ENCODE measurements at places on chromosomes 4 and X.

DNA sequence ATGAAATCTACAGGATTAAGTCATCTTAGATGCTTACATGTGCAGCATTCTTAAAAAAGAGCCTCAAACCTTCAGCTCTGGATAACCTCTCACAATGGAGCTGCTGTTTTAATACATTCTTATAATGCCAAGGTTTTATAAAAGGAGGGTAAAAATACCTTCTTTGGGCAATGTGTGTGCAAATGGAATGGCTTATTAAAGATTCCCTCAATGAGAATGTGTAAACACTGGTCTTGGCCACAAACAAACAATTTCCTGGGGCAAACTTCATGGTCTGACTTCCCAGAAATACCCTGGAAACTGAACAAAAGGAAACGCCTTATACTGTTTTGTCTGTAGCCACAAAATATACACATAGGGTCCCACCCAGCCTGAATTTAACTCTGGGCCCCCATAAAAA, 148.6 kb upstream of the INTU start:
- DNase-seq: no peak

DNA sequence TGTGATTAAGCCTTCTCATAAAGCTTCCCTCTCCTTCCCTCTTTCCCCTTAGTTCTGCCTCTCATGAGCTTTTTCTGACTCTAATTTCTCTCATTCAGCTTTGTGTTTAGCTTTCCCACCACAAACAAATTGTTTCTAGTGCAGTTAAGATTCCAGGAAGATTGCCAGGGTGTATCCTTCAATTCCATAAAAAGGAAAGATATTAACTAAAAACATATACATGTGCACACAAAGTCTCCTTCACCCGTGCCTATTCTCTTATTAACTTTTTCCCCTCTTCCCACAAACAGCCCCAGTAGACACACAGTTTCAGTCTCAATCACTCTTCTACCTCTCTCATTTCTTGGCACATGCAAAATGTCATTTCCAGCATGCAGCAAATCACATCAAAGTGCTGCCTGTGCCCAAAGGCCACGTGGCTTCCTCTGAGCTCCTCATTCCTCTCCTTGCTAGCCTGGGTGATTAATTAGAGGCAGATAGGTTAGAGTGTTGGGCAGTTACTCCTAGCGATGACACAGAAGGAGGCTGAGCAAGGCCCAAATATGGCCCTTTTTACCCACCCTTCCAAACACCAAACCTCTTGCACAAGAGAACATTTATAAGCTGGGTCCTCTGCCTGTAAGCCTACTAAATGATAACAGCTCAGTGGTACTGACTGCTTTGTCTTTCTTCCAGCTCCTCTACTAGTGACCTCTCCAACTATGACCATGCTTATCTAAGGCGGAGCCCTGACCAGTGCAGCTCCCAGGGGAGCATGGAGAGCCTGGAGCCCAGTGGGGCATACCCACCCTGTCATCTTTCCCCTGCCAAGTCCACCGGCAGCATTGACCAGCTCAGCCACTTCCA, 159.6 kb downstream of the SOWAHB start:
- no peak for DNase-seq

- DNase-seq: no peak
Measured at GRCh38 chrX:14504960-14505538, 24.3 kb upstream of the GLRA2 start.

GRCh38 chrX:4181782-4182407, 468.4 kb upstream of the PRKX start:
- no peak for DNase-seq

GRCh38 chr4:12360391-12360790, 931.7 kb upstream of the HS3ST1 start:
- DNase-seq: no peak

GRCh38 chrX:8913655-8914409, 112.6 kb upstream of the FAM9A start:
- DNase-seq: no peak

- DNase-seq: no peak
Measured at GRCh38 chr4:128346054-128346716, 58.6 kb upstream of the PGRMC2 start.

GRCh38 chr4:7195546-7196287, 3.4 kb downstream of the SORCS2 start:
- DNase-seq: no peak

GRCh38 chrX:108426262-108426661, 12.0 kb downstream of the COL4A6 start:
- no peak for DNase-seq

- no peak for DNase-seq
Measured at GRCh38 chr4:180437601-180438000, 1805.6 kb upstream of the TENM3 start.

DNA sequence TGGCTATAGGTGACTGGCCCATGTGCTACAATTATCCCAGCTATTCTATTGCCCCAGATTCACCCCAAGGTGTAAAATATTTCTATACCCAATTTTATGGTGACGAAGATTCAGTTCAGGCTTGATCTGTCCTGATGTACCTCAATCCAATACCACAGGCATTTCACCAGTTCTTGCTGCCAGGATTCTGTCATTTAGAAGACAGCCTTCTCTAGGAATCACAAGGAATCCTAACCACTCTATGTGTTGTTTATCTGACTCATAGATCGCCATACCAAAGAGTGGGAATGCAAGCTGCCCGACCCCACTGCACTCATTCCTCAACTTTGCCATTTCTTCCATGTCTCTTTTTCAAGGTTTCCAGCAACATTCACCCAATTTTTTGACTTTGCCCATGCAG, 355.0 kb upstream of the EMCN start:
- DNase-seq: no peak

GRCh38 chr4:84647312-84647884, 64.5 kb downstream of the CDS1 start:
- no peak for DNase-seq

DNA sequence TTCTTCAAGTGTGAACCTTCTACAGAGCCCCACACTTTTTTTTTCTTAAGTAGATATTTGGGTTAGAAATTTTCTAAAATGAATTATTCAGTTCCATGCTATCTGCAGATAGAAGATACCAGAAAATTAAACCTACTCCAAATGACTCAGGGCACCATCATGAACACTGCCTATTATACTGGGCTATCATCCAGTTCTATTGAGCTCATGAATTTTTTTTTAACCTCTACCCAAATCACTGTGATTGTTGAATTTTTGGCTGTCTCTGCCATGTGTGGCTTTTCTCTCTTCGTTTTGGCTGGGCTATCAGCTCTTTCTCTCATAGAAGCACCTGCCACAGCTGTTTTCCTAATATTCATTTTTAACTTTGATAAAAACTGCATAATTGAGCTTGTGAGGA, 31.0 kb upstream of the SLC34A2 start:
- no peak for DNase-seq

DNA sequence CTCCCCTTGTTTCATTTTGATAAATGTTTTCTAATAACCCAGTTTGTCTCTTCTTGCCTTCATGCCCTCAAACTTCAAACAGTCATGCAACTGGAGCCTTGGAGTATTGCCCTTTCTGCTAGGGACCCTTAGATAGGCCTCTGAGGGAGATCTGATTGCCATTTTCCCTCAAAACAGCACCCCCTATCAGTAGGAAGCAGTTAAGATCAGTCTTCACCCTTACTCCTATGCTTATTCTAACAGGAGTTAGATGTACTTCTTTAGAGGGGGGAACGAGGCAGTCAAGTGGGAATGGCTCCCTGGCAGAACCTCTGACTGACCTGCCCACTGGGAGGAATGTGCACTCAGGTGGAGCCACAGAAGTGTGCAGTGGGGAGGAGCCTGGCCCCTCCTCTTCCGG, 74.1 kb downstream of the FAM47A start:
- DNase-seq: no peak

DNA sequence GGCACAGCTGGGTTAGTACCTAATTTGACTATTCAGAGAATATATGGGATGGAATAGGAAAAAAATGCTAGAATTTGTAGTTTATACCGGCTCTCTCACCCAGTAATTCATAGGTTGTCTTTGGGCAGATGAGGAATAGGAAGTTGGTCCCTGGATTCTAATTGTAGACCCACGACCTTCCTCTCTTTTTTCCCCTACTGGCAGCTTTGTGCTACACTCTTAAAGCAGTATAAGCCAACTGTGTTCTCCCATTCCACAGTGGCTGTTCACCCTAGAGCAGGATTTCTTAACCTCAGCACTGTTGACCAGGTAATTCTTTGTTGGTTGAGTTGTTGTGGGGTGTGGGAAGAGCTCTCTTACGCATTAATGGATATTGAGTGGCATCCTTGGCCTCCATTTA, 92.9 kb downstream of the FNIP2 start:
- no peak for DNase-seq
